ENCODE measurements at places on chromosomes 3 and 15. TPM values are rescaled to one million over a fixed set of nuclear protein-coding genes. Genes with fewer than 3 reads are reported as not detected.

DNA sequence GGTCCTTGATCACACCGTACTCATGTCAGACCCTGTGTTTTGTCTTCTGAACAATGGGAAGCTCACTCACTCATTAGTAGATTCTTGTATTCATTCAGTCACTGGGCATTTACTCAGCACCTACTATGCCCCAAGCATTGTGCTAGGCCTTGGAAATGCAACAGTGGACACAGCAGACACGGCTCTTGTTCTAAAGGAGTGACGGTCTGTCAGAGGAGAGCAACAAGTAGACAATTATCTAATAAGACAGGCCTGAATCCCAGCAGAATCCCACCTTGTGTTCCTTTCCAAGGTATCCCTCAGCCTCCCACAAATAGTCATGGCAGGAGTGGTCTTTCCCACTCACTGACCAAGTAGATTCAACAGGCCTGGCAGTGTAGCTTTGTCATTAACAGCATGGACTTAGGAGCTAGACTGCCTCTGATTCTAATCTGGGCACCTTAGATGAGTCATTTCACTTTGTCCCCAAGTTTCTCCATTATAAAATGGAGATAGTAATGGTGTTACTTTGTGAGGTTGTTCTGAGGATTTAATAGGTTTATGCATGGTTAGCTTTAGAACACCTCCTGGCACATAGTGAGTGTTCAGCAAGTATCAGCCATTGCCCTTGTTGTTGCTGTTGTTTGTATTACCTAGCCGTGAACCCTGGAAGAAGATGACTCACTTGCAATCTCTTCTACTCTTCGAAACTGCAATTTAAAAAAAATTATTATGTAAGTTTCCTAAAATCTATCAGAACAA lies 69.1 kb downstream of the SSUH2 start:
- H3K27ac ChIP-seq, result peak overlapping the region; percentile 0
- H3K27me3 ChIP-seq, result no peaks in the 10 kb centered on the region
- H3K4me3 ChIP-seq, result no peak overlapping the region
- DNase-seq, result no peak
- H3K36me3 ChIP-seq, result no peaks in the 10 kb centered on the region

- peak overlapping the region; percentile 75 for H3K4me3 ChIP-seq
- H3K36me3 ChIP-seq, result no peaks in the 10 kb centered on the region
- no peak for DNase-seq
Observed at GRCh38 chr3:108222853-108223565, 785 bp upstream of the IFT57 start.

DNA sequence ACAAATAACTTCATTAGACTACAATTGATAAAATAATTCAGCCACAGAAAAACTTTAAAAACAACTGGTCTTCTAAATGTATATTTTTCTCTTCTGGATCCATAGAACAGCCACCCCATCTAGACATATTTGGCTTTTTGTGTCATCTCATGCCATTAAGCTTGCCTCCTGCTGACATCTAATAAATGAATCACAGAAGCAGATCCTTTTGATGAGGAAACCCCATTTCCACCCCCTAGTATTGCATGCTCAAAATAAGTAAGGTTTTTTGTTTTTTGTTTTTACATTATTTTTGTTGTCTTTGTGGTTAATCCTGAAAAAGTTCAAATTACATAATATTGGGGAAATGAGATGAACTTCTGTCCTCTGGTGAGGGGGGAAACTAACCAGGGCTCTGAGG lies 94.8 kb downstream of the DUT start:
- H3K4me3 ChIP-seq, result no peak overlapping the region
- H3K27me3 ChIP-seq, result no peaks in the 10 kb centered on the region
- DNase-seq, result no peak
- H3K27ac ChIP-seq, result no peak overlapping the region

GRCh38 chr15:77009646-77010311 lies 14.9 kb downstream of the PSTPIP1 start:
- no peaks in the 10 kb centered on the region for H3K4me1 ChIP-seq
- H3K27me3 ChIP-seq, result no peaks in the 10 kb centered on the region
- H3K4me3 ChIP-seq, result no peak overlapping the region
- DNase-seq, result no peak

Gene EHD4
- total RNA-seq, result 53.9 TPM

DNA sequence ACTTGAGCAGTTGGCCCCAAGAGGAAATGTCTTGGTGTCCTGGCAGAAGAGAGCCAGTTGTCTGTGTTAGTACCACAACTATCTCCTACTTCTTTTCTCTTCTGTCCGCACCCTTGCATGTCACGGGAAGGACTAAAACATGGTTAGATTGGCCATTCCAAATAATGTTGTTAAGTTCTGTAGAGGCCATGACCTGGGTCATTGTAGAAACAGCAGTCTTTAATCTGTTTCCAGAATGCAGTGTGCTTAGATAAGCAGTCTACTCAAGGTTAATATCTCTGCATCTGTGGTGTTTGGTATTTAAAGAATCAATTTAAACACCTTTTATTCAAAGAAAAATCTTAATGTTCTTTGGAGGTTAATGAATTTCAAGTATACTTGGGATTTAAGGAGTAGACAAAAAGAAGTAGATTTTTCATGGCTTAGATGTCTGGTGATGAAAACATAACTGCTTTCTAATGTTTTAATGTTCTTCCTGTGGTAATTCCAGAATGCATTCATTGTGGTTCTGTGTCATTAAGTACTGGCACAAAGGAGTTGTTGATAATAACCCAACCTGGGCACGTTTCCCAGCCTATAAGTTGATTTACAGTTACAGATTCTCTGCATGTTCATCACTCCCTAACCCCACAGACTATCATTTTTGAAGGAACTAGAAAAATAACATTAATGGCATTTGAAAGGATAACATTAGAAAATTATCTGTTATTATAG lies 58.9 kb downstream of the TMEM108 start:
- DNase-seq, result no peak
- H3K36me3 ChIP-seq, result no peaks in the 10 kb centered on the region
- H3K4me1 ChIP-seq, result no peaks in the 10 kb centered on the region
- H3K27me3 ChIP-seq, result no peaks in the 10 kb centered on the region
- no peak overlapping the region for H3K27ac ChIP-seq
- no peak overlapping the region for H3K4me3 ChIP-seq

Gene MUSTN1
- 2.3 TPM for total RNA-seq

DNA sequence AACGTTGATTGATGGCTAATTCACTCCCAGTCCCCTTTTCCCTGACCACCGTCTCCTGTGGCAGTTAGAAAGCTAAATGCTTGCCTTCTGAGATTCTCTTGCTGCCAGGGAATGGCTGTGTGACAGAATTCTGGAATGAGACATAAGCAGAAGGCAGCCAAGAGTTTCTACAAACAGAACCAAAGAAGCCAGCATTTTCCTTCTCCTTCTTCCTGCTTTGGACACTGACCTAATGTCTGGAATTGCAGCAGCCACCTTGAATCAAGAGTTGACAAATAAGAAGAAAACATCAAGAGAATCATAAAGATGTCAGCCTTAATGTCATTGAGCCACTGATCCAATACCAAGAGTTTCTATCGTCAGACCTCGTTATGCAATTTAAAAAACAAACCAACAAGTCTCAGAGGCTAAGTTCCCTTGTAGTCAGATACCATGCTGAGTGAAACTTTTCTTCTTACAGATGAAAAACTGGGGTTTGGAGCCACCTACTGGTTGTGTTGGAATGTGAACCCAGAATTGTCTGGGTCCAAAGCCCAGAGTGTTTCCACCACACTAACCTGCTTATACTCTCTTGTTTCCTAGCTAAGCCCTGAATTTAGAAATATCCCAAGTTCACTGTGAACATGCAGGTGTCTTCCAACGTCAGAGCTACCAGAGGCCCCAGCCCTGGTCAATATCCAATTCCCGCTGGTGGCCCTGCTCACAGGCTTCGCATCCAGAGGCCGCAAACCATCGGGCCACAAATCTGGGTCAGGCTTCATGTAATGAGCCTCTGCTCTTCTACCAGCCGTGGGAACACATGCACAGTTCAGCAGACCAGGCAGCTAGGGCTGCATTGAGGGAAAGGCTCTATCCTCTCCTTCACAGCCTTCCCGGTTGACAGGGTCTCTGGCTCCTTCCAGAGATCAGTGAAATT lies 42.5 kb downstream of the MCF2L2 start:
- H3K27me3 ChIP-seq, result no peaks in the 10 kb centered on the region
- no peak overlapping the region for H3K4me3 ChIP-seq
- H3K36me3 ChIP-seq, result no peaks in the 10 kb centered on the region
- H3K4me1 ChIP-seq, result no peaks in the 10 kb centered on the region
- DNase-seq, result peak; percentile 81

GRCh38 chr3:194320744-194321243 lies 30.3 kb downstream of the CPN2 start:
- DNase-seq, result no peak
- H3K4me1 ChIP-seq, result no peaks in the 10 kb centered on the region
- no peaks in the 10 kb centered on the region for H3K27me3 ChIP-seq
- no peak overlapping the region for H3K27ac ChIP-seq
- H3K36me3 ChIP-seq, result no peaks in the 10 kb centered on the region

- H3K36me3 ChIP-seq, result no peaks in the 10 kb centered on the region
- no peaks in the 10 kb centered on the region for H3K4me1 ChIP-seq
- H3K27me3 ChIP-seq, result no peaks in the 10 kb centered on the region
- no peak for DNase-seq
- H3K4me3 ChIP-seq, result no peak overlapping the region
- H3K27ac ChIP-seq, result no peak overlapping the region
Observed at GRCh38 chr3:168973206-168973605, 690.3 kb downstream of the MECOM start.

GRCh38 chr15:101562428-101563059 lies 73.0 kb upstream of the PCSK6 start:
- no peak for DNase-seq
- no peaks in the 10 kb centered on the region for H3K36me3 ChIP-seq
- no peaks in the 10 kb centered on the region for H3K27me3 ChIP-seq
- H3K27ac ChIP-seq, result no peak overlapping the region
- no peaks in the 10 kb centered on the region for H3K4me1 ChIP-seq

- H3K4me3 ChIP-seq, result no peak overlapping the region
- no peaks in the 10 kb centered on the region for H3K4me1 ChIP-seq
- DNase-seq, result no peak
Observed at GRCh38 chr15:49589030-49589429, 31.6 kb downstream of the FAM227B start.

DNA sequence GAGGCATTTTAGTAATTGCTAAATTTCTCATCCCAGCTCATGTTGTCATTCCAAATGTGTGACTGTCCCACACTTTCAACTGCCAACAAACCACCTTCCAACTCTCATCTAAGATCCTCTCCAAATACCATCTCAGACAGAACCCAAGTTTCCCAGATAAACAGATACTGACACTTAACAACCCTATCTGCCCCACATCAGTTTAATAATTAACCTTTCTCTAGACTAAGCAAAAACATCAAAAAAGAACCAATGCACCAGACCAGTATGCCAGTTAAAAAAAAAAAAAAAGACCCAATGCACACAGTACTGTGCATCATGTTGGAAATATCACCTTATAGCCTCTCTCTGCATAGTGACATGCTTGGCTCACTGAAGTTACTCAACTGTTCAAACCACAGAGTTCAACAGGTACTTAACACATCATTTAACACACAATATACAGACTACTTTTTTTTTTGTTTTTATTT lies 5.5 kb downstream of the SFMBT1 start:
- H3K36me3 ChIP-seq, result no peaks in the 10 kb centered on the region
- H3K27ac ChIP-seq, result no peak overlapping the region
- DNase-seq, result no peak
- H3K4me3 ChIP-seq, result no peak overlapping the region

Gene GOLGA6B
- not detected for total RNA-seq

Gene ATP2B2
- total RNA-seq, result not detected

Gene ATP10A
- total RNA-seq, result 7.4 TPM

DNA sequence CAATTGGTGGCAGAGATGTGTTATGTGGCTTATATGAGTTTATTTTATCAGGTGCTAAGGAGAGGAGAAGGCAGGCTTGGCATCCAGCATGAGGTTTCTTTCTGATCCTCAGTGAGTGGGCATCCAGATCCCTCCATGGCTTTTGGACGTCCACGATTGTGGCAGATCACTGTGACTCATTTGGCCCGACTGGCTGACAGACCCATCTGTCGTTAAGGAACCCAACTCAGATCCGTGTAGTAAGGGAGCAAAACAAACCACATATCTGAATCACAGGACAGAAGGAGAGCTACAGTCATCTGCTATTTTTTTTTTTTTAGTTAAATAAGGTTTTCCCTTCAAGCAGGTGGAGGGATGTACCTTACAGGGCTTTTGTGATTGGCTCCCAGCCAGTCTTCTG lies 197.0 kb upstream of the KCNH8 start:
- H3K36me3 ChIP-seq, result no peaks in the 10 kb centered on the region
- DNase-seq, result no peak
- H3K4me1 ChIP-seq, result no peaks in the 10 kb centered on the region
- H3K27me3 ChIP-seq, result no peaks in the 10 kb centered on the region
